ENCODE measurements at places on chromosomes 11 and 22.
A peak's percentile ranks its signal among the peaks of the same experiment; 100 is the strongest.

- DNase-seq = no peak
These were observed 15.2 kb upstream of the SORL1-AS1 start for GRCh38 chr11:121467965-121468364.

GRCh38 chr11:46701078-46701654 lies 335 bp downstream of the ZNF408 start:
- peak; percentile 2 for DNase-seq

- no peak for DNase-seq
These were observed 30.4 kb downstream of the BID start for GRCh38 chr22:17743661-17744411.

- no peak for DNase-seq
These were observed 347.5 kb upstream of the DDI1 start for GRCh38 chr11:103688924-103689323.

- no peak for DNase-seq
These were observed 73.5 kb downstream of the SCUBE1 start for GRCh38 chr22:43269646-43270045.

DNA sequence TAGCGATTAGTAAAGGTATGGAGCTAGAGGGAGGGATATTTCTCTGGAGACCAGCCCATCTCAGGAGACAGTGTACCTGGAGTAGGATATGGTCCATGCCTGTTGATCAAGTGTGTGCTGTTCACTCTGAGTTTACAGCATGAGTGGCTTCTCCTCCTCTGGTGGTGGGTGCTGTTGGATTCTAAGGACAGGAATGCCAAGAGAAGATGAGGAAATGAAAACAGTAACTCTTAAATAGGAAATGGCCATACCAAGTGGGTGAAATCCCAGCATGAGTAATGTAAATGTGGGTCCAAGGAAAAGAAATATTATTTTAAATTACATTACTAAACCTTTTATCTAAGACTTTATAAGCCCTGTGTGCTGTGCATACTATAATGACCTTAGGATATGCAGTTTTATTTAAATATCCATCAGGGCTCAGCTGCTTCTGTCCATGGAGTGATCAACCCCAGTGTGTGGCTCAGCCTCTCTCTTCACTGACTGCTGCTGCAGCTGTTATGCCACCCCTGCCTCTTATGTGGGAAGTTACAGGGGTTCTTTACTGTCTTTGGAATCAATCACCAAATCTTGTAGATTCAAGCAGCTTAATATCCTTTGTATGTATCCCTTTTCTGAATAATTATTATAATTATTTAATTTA lies 54.3 kb downstream of the FAT3 start:
- no peak for DNase-seq

DNA sequence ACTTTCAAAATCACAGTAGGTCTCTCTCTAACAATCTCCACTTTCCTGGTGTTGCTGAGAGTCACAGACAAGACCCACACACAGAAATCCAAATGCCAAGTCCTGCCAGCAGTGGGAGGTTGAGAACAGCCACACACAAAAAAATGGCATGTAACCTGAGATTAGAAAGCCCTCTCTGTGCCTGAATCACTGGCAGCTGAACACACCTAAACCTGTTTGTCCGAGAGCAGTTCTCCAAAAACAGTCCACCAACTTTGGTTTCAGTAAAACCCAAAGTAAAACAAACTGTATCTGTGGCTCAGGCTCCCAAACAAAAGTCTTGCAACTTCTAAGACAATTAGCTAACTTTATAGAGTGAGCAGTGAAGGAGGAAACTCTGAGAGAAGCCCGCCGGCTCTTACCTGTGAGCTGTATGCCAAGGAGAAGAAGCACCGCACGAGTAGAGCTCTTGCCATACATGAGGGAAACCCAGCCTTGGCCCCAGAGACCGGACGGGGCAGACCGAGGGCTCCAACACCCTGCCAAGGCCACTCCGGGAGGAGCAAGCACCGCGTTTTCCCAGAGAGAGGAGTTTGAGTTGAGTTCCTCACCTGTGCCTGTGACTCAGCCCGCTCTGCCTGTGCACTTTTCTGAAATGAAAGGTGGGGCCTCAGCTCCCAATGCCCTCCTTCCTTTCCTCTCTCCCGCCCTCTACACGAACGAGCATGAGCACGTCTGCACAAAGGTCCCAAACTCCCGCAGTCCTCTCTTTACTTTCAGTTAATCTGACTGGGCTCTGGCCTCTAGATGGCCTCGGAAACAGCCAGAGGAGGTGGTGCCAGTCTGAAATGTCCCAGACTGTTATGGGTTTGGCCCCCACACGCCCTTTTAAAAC lies at the start of gene MPZL2:
Gene MPZL2, minus strand, starts transcription at position 603 of the 874 bp plus-strand sequence. Its CDS starts 144 bp downstream, at position 459.
- no peak for DNase-seq

GRCh38 chr11:22602504-22602903 lies 23.1 kb downstream of the FANCF start:
- DNase-seq = no peak

DNA sequence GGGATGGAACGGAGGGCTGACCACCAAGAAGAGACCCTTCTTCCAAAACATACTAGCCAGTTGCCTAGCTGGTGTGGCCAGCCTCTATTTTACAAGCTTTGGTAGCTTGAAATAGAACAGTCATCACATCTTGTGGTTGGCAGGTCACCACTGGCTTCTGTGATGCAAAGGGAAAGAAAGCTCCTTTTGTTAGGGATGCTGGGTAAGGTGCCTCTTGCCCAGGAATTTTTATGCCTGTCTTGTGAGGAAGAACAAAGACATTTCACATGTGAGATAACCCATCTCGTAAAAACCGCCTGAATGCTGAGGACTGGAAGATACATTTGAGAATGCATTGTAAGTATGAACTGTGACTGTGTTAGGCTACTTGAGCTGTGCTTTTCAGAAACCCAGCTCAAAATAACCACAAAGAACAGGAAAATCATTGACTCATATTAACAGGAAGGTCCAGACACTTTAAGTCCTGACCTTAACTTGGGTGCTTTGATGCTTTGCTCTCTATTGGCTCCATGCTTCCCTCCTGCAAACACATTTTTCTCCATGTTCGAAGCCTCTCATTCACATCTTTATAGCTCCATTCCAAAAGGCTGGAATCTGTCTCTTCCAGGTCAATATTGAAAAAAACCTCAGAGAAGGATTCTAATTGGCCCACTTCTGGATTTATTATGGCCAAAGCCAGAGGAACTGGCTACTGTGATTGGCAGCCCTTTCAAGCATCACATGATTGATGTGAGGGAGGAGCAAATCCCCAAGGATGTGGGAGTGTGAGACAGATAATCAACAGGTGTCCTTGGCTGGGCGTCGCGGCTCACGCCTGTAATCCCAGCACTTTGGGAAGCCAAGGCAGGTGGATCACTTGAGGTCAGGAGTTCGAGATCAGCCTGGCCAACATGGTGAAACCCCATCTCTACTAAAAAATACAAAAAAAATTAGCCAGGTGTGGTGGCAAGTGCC lies 53.9 kb downstream of the MICAL2 start:
- DNase-seq = no peak

DNA sequence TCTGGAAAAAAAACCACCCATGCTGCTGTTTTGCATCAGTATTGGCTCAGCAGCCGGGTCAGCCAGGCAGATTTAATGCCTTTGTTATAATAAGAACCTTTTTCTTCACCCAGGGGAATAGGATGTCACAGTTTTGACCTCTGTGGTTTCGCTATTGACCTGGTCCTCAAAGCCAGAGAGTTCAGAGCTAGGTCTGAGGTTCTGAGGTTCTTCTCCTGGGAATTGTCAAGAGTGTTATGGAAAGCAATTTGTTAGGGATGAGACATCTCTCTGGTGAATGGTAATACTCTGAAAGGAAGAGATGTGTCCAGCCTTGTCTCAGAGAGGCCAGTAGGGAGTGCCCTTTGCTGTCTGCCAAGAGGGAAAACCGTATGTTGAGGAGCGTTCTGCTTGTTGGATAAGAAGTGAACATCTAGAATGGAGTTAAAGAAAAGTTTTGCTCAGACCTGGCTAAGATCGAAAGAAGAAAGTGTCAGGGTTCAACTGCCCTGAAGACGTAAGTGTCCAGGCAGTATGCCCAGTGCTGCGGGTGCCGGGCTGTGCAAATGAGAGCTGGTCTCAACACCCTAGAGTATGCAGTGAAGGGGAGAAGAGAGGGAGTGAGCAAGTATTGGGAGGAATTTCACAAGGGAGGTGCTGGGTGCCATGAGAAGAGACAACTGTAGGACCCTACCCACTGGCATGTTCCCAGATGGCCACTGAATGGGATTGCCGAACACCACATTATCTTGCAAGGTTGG lies 150.9 kb upstream of the TTC12 start:
- no peak for DNase-seq

- DNase-seq = no peak
These were observed 174.6 kb downstream of the CTTN start for GRCh38 chr11:70572974-70573260.

DNA sequence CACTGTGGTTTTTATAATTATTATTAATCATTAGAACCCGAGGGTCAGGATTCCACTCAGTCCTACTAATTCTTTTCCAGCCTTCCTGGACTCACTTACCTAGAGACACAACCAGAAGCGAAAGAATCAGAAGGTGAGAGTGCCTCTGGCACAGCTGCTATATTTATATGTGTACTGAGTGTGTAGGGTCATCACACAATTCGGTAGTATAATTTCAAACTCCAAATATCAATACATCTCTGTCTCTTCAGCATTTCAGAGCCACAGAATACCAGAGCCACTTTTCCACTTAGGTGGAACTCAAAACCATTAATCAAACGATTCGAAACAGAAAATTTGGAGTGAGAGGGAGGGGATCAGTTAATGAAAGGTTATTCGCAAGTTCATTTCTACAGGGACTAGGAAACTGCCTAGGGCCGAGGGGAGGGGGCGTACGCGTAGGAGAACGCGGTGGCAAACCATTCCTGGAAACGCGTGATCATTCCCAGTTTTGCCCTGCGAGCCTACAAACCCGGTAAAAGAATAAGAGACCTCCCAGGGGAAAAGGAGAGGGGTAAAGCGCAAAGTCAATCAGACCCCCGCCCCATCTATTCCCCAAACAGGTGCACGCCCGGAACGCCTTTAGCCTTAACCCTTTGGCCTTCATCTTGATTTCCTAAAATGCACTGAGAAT lies 5.4 kb downstream of the BSX start:
- no peak for DNase-seq

DNA sequence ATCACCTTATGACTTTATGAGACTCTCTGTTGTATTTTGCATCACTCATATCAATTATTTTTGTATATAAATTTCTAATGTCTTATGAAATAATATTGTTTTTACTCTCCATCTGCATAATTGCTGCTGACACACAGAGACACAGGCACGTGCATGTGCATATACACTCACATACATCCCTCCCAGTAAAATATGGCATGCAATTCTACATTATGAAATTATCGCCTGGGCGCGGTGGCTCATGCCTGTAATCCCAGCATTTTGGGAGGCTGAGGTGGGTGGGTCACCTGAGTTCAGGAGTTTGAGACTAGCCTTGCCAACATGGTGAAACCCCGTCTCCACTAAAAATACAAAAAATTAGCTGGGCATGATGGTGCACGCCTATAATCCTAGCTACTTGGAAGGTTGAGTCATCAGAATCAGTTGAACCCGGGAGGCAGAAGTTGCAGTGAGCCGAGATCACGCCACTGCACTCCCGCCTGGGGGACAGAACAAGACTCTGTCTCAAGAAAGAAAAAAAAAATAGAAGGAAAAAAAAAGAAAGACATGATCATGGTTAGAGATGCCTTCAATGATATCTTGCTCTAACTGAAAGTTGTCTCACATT lies 96.7 kb upstream of the LUZP2 start:
- no peak for DNase-seq

DNA sequence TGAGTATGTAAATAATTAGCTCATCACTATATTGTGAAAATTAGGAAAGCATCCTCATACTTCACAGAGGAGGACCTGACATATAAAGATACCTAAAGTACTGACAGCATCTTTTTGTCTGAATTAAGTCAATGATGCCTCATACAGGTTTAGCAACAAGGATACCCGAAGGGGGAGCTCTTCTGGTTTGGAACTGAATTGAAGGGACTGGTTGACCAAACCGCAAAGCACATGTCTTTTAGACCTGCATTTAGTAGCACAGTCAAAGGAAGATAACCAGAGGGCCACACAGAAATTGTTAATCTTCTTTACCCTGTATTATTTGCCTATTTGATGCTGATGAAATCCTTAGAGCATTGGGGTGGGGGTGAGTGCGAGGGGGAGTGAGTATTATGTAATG lies 12.9 kb upstream of the WT1 start:
- DNase-seq = peak; percentile 85

DNA sequence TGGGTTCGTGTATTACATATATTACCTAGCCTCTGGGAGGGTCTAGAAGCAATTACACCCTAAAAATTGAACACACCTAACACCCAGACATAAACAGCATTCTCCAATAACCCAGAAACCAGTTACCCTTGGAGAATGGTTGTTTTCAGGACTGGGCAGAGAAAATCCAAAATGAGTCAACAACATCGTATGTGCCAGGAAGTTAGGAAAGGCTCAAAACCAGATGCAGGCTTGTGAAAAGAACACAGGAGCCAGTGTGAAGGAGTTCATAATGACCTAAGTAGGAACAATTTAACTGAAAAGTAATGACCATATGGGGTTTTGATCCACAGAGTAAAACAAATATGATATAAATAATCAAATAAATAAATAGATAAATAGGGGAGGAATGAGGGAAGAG lies 5.1 kb upstream of the CLPB start:
- DNase-seq = no peak

DNA sequence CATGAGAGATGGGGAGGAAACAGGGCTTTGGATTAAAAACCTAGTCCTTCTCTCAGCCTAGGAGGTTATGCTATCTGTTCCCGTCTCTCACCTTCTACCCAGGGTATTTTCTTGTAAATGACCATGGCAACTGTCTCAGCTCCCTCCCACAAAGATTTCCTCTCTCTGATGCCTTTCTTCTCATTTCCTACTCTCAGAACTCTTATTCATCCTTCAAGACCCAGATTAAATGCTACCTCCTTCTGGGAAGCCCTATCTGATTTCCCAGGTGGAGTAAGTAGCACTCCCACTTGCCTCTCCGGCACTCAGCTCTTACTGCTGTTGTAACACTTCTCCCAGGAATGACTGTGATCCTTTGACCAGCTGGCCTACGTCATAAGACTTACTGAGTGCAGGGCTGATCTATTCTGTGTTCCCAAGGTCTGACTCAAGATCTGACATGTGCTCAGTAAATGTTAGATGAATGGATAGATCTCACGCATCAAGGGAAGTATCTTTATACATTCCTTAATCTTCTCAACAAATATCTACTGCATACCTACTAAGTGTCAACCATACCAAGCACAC lies 175.0 kb downstream of the TENM4 start:
- no peak for DNase-seq

Measured in hematopoietic multipotent progenitor cell treated with erythropoietin and hydrocortisone succinate and interleukin-3 and kit ligand, for 8 days (in vitro differentiated cells).